Left lung (tissue), 14 donors: ENCODE measurements at places on chromosomes 7 and 10. TPM values are rescaled to one million over a fixed set of nuclear protein-coding genes. Genes with fewer than 3 reads are reported as not detected.

DNA sequence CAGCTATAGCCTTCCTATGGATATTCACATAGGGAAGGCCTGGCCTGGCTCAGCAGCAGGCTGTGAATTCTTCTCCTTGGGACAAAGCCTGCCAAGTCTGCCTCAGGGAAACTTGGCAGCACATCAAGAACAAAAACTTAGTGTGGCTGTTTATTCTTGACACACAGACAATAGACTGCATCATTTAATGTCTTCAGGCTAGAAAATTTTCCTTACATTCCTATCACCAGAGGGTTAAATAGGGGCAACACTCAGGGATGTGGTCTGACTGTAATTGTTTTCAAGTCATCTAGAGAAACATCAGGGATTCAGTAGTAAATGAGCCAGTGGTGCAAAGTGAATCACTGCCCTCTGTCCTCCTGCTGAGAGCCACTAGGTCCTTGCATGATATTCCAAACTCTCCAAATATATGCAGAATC is 137.3 kb downstream of the SEMA3C start:
- DNase-seq = no peak

ST8SIA6 gene
- 7.5 TPM for total RNA-seq

DNA sequence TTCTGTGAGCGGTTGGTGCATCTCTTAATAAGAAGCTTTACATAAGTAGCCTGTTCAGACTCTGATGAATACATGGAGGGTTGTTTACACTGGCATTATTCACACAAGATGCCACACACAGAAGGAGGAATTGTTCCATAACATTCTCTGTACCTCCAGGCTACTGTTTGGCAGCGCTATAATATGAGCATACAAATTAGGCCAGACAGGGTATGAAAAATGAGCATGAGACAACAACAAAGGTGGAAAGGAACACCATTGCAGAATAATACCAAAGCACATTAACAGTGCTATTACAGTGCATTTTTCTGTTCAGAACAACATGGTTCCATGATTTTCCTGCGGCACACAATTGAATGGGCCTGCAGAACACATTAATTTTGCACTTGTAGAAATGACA is 417.2 kb upstream of the C7orf33 start:
- no peak for DNase-seq

DNA sequence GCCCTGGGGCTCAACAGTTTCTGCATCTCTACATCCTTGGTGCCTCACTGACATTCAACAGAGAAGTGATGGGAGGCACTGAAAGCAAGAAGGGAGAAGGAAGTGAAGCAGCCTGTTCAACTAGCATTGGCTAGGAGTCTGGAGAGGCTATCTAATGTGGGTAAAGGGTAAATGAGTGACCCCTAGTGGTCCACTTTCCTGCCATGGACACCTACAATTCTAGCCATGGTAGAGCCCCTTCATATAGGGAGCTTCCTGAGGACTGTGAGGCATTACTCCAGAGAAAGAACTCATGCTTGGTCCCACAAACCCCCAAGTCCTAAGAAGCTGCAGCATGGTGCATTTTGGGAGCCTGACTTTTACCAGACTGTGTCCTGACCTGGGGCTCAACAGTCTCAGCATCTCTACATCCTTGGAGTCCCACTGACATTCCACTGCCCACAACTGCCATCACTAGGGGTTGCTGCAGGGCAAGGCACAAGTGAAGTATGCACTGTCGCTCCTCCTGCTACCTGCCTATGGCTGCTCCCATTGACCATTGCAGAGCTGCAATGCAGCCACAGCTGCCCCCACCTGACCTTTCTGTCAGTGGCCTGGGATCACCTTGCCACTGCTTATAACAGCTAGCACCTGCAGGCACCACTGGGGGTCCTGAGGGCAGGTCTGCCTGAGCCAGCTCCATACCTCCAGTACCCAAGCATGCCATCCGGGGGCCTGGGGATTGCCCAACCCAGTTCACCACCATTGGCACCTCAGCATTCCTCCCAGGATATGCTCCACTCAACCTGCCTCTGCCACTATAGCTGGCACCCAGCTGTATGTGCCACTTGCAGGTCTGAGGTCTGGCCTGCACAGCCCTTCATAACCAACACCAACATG is 44.1 kb upstream of the CDK6 start:
- DNase-seq = no peak

DNA sequence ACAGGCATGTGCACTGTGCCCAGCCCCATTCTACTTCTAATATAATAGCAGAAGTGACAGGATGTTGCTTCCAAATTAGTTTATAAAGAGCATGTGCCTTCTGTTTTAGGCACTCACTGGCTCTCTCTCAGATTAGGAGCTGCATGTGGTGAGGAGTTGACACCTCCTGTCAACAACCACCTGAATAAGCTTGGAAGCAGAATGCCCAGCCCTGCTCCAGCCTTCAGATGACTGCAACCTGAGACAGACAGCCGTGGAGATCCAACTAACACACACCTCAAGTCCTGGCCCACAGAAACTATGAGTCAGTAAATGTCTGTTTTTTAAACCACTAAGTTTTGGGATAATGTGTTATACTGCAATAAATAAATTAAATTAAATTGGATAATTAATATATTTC is 54.5 kb downstream of the PARD3 start:
- no peak for DNase-seq

DNA sequence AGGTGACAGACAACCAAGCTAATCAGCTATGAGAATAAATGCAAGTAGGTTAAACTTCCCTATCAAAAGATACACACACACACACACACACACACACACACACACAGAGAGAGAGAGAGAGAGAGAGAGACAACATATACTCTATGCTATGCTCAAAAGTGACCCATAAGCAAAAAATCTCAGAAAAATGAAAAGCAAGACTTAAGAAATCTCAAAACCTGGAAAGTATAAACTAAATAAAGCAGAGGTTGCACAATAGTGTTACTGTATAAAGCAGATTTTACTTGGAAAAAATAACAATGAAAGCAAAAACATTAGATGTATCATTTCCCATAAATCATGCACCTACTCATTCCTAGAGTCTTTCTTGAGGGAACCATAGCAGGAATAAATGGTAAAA is 221.5 kb downstream of the INHBA start:
- DNase-seq = no peak

DNA sequence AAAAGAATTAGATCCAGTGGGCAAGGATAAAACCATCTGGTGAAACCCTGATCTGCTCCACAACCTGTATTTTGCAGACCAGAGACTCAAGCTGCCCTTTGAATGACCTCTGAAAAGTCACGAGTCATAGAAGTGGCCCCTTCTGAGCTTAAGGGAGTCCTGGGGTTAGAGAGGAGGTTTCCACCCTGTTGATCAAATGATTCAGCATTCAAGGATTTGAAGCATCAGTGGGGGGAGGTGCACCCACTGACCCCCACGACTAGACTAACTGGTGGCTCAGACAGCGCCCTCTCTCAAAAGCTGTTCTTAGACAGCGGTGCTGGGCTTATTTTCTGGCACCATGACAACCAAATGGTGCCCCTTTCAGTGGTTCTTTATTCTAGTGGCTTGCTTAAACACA is 44.3 kb downstream of the PLCE1 start:
- no peak for DNase-seq

- DNase-seq = no peak
These were observed 21.4 kb upstream of the MLXIPL start for GRCh38 chr7:73645643-73646174.

DNA sequence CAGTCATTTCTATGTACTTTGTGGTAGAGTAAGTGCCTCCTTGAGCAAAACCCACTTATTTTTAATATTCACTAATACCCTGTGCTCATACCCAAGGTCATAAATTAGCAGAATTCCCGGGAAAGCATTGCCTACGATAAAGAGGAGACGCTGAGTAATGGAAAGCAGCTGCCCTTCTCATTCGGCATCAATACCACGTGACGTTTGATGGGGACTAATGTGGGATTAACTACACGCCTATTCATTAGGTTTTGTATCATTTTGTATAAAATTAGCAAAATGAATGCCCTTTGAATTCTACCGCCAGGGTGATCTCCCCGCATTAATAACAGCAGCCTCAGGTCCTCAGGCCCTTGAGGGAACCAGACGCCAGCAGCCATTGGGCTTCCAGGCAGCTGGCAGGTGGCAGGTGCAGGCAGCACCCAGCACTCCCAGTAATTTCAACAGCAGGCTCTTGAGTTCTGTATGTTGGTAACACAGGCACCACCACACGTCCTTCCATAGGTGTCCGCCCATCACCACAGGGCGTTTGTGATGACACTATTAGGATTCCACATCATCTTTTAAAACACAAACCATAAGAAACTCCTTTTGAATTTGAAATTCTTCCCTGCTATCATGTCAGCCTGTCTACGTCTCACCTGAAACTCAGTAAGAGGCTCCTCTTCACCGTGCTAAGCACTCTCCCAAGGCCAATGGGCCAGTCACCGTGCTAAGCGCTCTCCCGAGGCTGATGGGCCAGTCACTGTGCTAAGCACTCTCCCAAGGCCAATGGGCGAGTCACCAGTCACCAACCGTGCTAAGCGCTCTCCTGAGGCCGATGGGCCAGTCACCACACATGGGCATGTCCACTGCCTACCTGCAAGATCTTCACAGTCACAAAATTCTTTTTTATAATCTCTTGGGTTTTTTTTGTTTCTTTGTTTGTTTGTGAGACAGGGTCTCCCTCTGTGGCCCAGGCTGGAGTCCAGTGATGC is 509.4 kb downstream of the PTPRN2 start:
- DNase-seq = no peak

GRCh38 chr10:36555036-36555435 is 570.4 kb upstream of the ANKRD30A start:
- DNase-seq = no peak
